ENCODE measurements at places on chromosomes 4 and X.

DNA sequence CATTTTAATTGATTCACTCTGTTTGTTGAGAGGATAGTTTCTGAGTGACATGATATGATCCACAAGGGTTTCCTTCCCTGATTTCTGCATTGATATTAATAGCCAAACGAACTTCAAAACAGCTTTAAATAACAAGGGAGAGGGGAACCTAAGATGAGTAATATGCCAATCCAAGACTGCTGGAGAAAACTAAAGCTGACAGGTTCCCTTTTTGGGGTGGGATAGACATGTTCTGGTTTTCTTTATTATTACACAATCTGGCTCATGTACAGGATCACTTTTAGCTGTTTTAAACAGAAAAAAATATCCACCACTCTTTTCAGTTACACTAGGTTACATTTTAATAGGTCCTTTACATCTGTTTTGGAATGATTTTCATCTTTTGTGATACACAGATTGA lies 182.2 kb downstream of the AR start:
- DNase-seq, result no peak

DNA sequence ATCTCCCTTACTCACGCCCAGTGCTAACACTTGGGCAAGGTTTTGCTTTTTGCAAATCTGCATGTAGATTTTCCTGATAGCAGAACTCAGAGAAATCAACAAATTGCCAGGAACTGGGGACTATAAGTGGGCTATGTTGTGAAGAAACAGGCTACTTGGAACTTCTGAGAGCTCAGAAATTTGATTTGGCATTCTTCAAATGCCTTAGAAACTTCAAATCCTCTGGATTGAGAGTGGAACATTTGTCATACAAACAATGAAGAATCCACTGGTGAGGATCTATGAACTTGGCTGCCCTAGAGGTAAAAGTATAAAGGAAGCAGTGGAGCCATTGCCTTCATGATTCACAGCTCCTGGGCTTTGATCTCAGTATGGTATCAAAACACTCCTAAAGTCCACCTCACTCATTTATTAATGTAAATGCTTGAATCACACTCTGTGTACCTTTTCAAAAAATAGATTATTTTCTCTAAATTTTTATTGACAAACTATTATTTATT lies 126.0 kb downstream of the GLRA3 start:
- no peak for DNase-seq

- DNase-seq, result no peak
These were observed 49.4 kb upstream of the GUCY1A1 start for GRCh38 chr4:155617296-155617695.

DNA sequence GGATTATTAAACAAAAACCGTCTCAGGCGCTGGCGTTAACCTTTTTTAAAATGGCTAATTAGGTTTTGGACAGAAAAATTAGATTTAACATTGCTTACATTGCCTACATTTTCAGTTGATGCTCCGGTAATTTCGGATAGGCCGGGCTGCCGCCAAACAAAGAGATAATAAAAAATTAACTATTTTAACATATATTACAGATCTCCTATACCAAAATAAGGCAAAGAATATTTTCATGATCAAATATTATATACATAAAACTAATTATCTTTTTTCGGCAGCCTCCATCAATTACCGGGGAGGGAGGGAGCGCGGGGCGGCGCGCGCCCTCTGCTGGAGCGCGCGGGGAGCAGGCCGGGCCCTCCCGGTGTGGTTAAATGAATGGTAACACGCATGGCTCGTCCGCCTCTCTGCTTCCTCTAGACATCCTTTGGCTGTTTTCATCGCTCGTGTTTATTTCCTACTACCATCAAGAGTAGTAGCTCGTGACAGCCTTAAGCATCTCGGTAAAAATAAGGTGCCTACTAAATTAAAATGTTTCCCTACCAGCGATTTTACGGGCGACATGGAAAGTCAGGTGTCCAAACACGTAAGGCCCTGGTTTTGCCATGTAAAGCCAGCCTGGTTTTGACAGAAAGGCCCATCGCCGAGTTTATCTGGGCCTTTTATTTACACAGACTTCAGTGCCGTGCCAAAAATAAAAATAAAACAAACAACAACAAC lies 52.4 kb upstream of the TMEM33 start:
- DNase-seq, result peak; percentile 17

GRCh38 chr4:79739912-79740311 lies 331.9 kb upstream of the GK2 start:
- no peak for DNase-seq

GRCh38 chr4:6695660-6696610 lies 2.3 kb downstream of the S100P start:
- no peak for DNase-seq

- no peak for DNase-seq
These were observed 8.6 kb downstream of the GPM6B start for GRCh38 chrX:13808293-13808692.

DNA sequence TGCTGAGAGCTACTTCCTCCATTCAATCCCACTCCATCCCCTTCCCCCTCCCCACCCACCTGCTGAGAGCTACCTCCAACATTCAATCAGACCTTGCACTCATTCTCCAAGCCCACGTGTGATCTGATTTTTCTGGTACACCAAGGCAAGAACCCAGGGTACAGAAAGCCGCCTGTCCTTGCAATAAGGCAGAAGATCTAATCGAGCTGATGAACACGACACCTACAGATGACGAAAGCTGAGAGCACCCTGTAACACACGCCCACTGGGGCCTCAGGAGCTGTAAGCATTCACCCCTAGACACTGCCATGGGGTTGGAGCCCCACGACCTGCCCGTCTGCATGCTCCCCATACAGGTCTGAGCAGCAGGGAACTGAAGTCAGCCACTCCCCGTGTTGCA lies 58.3 kb downstream of the TRIML1 start:
- DNase-seq, result no peak

Measured in Ammon's horn (tissue), 1 donor.